Prostate gland (tissue), 2 donors: ENCODE measurements at places on chromosomes 1 and 21.
A peak's percentile ranks its signal among the peaks of the same experiment; 100 is the strongest.

- no peak for DNase-seq
These were observed 259.1 kb downstream of the DSCAM start for GRCh38 chr21:40587736-40588346.

DNA sequence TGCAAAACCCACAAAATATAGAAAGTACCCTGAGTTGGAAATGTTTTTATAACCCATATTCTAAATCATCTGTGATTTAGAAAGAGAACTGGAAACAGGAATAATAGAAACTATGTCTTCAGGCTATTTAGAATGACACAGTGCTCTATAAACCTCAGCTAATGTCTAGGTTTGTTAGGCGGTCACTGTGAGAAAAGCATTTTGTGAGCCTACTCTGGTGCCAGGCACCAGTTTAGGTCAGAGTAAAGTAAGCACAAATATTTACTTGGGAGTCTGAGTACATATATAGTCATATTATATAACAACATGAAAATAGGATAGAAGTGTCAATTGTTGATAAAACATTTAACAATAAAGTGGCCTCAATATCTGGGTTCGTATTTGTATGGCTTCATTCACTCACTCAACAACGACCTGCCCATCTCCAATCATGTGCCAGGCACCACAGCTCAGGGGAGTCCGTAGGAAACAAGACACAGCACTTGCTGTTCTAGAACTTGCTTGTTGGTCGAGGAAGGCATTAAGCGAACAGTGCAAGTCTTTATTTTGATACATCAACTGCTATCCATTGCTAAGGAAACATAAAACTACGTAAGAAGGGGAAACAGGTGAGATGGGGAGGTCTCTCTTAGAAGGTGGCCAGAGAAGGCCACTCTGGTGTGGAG, 37.2 kb downstream of the GNB1 start:
- DNase-seq = no peak

GRCh38 chr1:234963180-234963903, 165.3 kb downstream of the TOMM20 start:
- peak; percentile 55 for DNase-seq

DNA sequence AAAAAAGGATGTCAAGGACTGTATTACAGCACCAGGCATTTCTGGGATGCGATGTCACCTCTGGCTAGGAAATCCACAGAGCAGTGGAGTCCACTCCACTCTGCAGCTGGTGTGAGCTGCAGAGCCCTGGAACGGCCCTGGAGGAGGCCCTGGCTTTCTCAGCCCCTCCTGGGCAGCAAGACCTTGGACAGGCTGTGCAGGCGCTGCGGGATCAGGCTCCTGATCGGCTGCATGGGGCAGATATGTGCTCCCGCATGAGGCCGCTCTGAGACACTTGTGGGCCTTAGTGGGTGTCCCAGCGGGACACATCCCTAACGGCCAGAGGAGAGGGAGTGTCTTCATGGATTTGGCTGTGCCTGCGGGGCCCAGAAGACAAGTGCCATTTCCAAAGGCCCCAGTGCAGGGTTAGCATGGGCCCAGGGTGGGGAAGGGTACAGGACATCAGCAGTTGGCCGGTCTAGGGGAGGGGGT, 6.2 kb downstream of the DNMT3L start:
- no peak for DNase-seq

- peak; percentile 73 for DNase-seq
These were observed 22.7 kb downstream of the UTP25 start for GRCh38 chr1:209850342-209850979.

DNA sequence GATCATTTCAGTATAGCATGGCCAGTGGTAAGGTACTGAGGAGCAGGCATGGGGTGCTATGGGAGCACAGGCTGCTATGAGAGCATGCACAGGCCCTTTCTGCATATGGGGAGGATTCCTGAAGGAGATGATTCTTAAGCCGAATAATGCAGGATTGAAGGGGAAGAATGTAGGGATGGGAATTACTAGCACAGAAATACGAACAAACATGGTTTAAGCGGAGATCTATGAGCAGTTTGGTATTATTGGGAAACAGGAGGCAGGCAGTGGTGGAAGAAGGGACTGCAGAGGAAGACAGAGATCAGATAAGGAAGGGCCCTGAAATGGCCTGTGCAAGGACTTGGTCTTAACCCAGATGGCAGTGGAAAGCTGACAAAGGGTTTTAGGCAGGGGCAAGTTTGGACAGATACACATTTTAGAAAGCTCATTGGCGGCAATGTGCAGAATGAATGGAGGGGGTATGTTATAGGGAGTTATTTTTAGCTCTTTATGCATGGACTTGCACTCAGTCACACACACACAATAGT, 1.7 kb downstream of the OSCP1 start:
- peak; percentile 19 for DNase-seq

DNA sequence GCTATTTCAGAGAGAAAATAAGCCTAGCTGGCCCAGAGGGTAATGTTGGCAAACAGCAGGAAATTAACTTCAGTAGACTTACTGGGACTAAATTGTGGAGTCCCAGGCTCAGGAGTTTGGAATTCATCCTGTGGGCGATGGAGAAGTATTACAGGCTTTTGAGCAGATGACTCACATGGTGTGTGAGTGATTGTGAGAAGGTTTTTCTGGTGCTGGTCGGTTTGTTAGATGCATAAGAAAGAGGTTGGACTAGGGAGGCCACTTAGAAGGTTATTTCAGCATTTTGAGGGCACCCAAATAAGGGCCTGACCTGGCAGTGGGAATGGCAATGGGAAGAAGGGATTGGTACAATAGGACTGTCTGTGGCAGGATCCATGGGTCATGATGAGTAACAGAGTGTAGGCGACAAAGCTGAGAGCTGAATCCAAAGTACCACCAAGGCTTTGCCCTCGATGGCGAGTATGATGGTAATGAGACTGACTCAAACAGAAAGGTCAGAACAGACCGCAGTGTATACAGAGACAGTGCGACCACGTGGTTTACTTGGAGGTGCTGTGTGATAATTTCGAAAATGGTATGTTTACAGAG, 69.2 kb upstream of the KIF26B start:
- no peak for DNase-seq

- DNase-seq = no peak
These were observed 29.8 kb downstream of the TRPM2 start for GRCh38 chr21:44383216-44383615.

DNA sequence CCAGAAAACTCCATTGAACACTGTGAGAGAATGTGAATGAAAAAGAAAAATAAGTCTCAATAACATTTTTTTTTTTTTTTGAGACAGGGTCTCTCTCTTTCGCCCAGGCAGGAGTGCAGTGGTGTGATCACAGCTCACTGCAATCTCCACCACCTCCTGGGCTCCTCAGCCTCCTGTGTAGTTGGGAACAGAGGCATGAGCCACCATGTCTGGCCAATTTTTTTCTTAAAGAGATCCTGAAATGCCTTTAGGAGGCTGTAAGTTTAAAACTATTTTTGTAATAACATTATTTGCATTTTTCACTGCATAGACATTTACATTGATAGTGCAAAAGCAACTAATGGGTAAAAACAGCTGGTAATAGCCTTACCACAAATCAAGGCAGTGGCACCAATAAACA, 35.3 kb downstream of the GDAP2 start:
- DNase-seq = no peak

DNA sequence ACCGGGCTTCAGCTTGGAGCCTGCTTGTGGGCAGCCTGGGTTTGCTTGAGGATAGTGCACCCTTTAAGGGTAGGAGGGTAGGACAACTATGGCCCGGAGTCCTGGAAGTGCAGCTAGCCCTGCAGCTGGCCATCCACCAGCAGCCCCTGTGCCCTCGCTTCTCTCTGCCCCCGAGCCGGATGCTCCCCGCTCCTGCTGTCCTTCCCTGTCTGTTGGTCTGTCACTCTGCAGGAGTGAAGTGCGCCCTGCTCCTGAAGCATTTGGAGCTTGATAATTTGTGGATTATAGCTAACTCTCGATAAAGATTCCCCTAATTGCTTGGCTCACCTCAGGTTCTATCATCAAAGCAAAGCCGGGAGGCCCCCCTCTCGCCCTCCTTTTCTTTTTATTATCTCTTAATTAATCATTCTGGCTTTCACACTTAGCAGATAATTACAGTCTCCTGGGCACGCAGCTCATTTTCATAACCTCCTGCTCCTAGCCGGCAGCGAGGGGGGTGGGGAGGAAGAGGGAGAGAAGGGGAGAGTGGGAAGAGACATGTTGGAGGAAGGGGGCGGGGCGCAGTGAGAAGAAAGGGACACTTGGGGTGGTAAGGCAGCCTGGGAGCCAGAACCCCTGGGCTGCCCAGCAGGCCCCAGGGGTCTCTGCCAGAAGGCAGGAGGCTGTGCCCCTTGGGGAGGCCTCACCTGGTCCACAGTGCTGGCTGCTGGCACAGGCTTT, 14.4 kb downstream of the KIRREL1 start:
- DNase-seq = no peak

GRCh38 chr1:41578712-41579335, 94.3 kb upstream of the EDN2 start:
- no peak for DNase-seq

- DNase-seq = no peak
These were observed 27.8 kb downstream of the CCDC185 start for GRCh38 chr1:223421025-223421424.

GRCh38 chr1:172447641-172448040, 3.8 kb upstream of the PIGC start:
- DNase-seq = peak; percentile 50

- peak; percentile 13 for DNase-seq
These were observed 13.8 kb upstream of the POGZ start for GRCh38 chr1:151472856-151473731.

GRCh38 chr21:36835383-36835795, 131.1 kb downstream of the HLCS start:
- DNase-seq = peak; percentile 75

DNA sequence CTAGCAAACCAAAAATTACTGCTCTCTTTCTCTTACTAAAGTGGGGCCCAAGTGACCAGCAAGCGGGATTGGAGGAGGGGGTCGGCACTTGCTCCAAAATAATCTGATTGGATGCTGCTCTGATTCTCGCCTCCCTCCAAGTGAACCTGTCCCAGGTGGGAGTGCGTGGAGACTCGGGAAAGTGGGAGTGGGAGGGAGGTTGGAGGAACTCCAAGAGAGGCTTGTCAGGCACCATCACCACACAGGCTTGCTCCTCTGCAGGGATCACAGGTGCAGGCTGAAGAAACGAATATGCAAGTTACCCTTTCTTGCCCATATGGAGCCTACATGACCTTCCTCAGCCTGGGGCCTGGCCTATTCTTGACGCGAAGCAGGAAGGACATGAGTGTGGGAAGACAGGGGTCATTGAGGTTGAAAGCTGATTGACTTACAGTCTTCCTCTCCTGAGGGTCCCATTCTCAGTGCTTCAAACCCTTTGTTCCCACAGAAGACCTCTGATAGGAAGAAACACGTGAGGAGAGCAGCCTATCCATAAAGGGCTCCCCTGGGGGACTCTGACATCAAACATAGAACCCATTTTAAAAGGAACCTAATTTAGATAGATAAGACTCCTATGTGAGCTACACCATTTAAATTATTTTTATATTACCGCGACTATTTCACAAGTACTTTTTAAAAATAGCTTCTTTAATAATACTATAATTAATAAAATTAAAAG, 14.2 kb downstream of the RGS8 start:
- DNase-seq = no peak

GRCh38 chr1:116401646-116402176, 28.7 kb downstream of the ATP1A1 start:
- no peak for DNase-seq

GRCh38 chr1:53340660-53341520, 13.0 kb upstream of the LRP8 start:
- no peak for DNase-seq

- no peak for DNase-seq
These were observed 27.0 kb upstream of the REG4 start for GRCh38 chr1:119838236-119838635.

DNA sequence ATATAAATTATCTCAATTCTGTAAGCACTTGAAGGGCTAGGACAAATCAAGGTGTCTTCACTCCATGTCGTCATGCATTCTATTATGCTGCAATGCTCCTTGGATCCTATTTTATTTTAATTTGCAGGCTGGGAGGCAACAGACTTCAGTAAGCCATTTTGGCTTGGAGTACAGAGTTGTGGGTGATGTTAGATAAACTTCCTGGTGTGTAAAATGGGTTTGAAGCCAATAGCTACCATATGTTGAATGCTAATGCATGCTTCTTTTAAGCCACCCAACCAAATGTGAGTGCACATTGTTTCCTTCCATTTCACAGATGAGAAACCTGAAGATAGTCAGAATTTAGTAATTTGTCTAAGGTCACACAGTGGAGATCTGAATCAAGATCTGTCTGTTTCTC, 482.8 kb downstream of the DISC1 start:
- DNase-seq = no peak

GRCh38 chr1:237111807-237112206, 69.8 kb downstream of the RYR2 start:
- no peak for DNase-seq

DNA sequence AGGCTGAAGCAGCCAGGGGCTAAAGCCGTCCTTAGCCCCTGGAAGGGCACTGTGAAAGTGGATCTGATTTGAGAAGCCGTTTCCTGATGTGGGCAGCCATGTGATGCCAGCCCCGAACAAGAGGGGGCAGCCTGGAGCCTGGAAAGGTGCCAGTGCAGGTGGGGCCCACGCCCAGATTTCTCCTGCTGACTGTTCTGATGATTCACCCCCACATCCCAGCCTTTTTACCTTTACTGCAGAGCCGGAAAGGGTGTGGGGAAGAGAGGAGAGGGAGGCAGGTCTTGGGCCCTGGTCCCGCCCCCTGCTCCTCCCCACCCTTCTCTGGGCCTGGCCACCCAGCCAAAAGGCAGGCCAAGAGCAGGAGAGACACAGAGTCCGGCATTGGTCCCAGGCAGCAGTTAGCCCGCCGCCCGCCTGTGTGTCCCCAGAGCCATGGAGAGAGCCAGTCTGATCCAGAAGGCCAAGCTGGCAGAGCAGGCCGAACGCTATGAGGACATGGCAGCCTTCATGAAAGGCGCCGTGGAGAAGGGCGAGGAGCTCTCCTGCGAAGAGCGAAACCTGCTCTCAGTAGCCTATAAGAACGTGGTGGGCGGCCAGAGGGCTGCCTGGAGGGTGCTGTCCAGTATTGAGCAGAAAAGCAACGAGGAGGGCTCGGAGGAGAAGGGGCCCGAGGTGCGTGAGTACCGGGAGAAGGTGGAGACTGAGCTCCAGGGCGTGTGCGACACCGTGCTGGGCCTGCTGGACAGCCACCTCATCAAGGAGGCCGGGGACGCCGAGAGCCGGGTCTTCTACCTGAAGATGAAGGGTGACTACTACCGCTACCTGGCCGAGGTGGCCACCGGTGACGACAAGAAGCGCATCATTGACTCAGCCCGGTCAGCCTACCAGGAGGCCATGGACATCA, at the start of gene SFN:
SFN (plus strand) TSS at position 369 of the 904 bp plus-strand sequence; CDS start at position 433, 64 bp downstream.
- peak; percentile 94 for DNase-seq

- no peak for DNase-seq
These were observed 190.4 kb upstream of the KCTD3 start for GRCh38 chr1:215376544-215377264.
